ENCODE measurements at places on chromosomes 11 and 22.

- no peak for DNase-seq
Measured at GRCh38 chr22:20147237-20147988, 3.4 kb downstream of the CCDC188 start.

DNA sequence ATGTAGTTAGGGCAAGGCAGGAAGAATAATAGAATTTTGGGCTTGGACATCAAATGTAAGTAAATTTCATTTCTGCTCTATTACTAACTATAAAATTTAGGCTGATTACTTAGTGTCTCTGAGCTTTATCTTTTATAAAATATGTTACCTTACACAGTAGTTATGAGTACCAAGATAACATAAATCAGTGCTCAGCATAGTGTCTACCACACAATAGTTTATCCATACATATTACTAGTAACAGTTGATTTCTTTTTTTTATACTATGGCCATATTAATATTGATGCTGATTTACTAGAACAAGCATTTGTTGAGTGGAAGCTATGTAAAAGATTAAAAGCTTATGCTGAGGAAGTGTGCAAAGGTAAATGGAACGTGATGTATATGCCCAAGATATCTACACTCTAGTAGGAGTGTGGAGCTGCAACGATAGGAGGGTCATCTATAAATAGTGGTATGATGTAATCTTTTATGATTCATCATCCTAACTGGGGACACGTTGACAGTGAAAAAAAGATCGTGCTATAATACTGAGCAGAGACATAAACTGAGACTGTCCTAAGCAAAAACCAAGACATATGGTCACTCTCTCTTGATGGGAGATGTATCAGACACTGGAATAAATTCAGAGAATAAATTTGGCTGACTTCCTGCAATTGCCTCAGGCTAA, 8.7 kb upstream of the SLC5A12 start:
- no peak for DNase-seq

- DNase-seq: no peak
Measured at GRCh38 chr22:41003066-41003465, 51.9 kb downstream of the RBX1 start.

DNA sequence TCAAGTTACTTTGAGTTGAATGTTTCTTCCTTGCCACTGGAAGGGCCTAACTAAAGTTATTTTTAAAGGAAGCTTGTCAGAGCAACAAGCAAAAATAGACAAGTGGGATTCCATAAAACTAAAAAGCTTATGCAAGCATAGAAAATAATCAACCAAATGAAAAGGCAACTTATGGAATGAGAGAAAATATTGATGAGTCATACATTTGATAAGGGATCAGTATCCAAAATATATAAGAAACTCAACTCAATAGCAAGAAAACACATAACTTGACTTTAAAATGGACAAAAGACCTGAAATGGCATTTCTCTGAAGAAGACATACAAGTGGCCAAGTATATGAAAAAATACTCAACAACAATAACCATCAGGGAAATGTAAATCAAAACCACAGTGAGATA, 264.5 kb upstream of the UBASH3B start:
- DNase-seq: no peak

GRCh38 chr11:5603326-5603725, 6.9 kb downstream of the TRIM6 start:
- DNase-seq: no peak

DNA sequence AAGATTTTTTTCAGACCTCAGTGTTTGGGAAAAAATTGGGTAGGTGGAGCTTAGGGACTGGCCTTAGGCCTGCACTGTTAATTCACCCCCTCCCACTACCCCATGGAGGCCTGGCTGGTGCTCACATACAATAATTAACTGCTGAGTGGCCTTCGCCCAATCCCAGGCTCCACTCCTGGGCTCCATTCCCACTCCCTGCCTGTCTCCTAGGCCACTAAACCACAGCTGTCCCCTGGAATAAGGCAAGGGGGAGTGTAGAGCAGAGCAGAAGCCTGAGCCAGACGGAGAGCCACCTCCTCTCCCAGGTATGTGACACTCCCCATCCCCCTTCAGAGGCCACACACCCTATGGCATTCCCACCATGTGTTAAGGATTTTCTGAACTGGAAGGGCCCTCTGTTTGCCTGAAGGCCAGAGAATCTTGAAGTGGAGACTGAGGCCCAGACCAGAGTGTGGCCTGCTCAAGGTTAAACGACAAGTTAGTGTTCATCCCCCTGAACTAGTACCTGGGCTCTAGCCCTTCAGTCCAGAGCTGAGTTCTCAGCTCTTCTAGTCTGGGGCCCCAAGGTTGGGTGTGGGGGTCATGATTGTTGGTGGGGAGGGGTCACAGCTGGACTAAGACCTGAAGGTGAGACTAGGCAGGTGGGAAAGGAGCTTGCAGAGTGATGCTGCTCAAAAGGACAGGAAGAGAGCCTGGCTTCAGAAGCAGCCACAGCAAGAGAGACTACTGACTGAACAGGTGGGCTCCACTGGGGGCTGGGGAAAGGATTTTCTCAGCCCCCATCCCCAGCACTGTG, 2.3 kb upstream of the FOLR1 start:
- no peak for DNase-seq

DNA sequence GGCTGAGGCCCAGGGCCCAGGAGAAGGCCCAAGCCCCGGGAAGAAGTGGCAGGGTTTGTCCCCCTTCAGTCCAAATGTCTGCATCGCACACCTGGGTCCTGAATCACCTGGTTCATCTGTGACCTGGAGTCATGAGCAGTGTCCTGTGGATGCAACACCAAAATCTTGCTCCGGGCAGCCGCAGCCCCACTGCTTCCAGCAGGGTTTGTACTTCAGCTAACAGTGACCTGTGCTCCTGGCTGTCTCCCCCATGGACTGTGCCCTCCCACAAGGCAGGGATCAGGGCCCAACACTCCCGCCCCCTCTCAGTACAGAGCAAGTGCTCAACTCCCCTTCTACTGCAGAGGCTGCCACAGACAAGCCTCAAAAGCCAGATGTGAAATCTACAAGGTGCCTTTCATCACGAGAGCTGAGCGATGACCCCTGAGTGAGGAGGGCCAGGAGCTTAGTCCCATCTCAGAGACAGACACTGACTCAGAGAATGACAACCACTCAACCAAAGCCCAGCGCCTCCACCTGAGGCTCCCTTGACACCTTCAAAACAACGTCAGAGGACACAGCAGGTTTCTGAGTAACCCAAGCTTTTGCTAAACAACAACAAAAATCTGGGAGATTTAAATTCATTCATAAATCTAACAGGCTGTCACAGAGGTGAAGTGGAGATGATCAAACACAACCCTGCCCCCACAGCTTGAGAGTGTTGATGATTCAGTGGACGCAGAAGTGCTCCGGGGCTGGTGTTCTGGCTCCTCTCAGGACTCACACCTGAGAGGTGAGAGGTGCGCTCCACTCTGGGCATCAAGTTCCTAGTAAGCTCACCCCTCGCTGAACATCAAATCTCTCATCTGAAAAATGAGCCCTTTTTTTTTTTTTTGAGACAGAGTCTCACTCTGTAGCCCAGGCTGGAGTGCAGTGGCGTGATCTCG, 3.4 kb downstream of the KIAA0930 start:
- DNase-seq: no peak

DNA sequence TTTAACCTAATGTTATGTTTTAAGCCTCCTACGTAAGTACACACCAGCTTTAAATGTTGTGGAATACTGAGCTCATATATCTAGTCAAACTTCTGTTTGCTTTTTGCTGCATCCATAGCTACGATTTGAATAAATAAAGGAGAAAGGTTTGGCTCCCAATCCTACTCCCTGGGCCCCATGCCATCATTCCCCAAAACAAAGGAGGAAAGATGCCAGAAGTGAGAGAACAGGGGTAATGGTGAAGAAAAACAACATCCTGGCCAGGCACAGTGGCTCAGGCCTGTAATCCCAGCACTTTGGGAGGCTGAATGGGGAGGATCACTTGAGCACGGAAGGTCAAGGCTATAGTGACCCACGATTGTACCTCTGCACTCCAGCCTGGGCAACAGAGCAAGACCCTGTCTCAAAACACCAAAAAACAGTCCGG, 26.5 kb downstream of the SCGB1A1 start:
- no peak for DNase-seq

DNA sequence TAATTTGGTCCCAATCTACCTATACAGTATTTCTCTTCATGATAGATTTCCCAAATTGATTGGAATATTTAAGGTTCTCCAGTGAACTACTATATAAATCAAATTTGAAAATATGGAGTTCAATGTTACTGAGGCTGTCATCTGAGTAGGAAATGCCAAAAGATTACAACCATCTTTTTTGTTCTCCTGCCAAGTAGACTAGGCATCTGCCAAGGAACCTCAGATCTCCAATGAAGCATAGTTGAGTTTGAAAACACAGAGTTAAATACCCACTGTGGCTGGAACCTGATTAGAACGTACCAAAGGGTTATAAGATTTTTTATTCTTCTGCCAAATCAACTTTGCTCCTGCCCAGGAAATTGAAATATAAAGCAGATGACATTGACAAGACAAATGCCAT, 330.9 kb downstream of the CNTN5 start:
- DNase-seq: no peak

DNA sequence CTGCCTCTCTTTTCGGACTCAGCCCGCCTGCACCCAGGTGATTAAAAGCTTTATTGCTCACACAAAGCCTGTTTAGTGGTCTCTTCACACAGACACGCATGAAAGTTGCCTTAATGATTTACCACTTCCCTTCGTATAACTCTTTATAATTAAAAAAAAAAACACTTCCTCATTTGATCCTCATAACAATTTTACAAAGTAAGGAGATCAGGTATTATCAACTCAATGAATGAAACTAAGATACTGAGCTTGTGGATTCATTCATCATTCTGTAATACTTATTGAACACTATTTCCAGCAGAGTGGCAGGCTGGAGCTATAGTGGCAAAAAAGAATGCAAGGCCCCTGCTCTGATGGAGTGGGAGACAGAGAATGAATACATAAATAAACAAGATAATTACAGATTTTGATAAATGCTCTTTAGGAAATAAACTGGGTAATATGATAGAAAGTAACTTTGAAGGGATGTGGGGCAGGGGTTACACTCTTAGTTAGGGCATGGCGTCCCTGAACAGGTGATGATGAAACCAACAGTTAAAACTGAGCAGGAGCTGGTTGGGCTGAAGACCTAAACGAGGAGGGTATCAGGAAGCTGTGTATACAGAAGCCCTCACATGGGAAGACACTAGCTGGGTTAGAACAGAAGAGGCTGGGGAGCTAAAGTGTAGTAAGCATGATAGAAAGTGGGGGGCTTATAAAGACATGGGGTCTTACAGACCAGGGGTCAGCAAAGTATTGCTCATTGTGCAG, 5.4 kb upstream of the CRTAM start:
- no peak for DNase-seq

GRCh38 chr22:49566693-49567092, 261.0 kb downstream of the BRD1 start:
- DNase-seq: no peak

GRCh38 chr11:94924612-94925011, 48.7 kb downstream of the CWC15 start:
- no peak for DNase-seq

- no peak for DNase-seq
Measured at GRCh38 chr11:129888451-129888850, 6.9 kb downstream of the NFRKB start.

- DNase-seq: no peak
Measured at GRCh38 chr11:67632982-67633755, 3.4 kb upstream of the NUDT8 start.

DNA sequence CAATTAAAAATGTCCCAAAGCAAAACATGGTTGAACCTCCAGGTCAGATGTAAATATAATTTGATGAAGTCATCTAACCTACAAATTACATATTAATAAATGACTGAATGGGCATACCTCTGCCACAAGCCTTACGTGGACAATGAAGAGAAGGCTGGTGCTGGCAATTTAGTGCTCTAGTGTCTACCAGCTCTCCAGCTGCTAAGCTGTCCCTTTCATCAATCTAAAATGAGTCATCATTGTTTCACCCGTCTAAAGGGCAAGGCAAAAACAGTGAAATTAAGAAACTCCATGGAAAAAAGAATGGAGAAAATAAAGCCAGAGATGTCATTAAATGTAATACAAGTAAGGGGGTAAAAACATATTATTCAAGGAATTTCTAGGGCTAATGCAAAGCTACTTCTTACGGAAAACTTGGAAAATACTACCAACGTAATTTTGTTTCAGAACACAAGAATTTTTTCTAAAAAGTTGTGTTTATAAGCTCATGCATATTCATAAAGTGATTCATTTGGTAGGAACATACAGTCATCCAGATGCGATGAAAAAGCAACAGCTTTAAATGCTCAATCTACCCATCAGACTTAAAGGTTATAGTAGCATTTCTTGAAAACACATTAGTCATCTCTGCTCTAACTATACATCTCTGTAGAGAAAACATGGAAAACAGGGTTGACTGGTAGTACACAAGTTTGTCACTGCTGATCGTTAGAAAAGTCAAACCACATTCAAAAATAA, 71.5 kb downstream of the SIK3 start:
- DNase-seq: peak; percentile 56

GRCh38 chr11:17978553-17979287, 34.1 kb downstream of the SERGEF start:
- DNase-seq: no peak

GRCh38 chr11:82832983-82833382, 67.2 kb downstream of the PRCP start:
- no peak for DNase-seq

DNA sequence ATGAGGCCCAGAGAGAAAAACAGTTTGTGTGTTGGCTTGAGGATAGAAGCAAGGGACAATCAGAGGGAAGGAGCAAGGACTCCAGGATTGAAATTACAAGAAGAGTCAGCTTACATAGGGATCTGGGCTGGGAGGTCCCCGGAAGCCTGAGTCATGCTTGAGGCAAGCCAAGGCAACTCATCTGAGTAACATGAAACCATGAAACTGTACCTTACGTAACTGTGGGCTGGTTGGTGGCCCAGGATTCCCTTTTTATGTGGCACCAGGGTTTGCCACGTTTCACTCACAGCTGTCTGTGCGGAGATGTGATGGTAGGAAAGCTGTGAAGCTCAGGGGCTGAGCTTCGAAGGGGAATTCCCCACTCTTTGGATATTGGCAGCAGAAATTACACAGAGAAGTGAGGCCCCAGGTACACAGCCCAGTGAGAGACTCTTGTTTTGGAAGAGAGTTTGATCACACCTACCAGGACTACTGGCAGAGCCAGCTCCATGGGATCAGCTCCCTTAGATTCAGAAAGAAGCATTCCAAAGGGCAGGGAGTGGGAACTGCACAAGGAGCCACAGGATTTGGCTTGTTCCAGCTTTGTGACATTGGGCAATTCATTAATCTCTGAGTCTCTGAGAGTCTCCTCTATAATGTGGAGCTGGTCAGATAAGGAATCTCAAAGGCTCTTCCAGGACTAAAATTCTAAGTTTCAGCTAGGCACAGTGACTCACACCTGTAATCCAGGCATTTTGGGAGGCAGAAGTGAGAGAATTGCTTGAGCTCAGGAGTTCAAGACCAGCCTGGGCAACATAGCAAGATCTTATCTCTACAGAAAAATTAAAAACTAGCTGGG, 7.8 kb downstream of the SLC5A1 start:
- DNase-seq: peak; percentile 81

- DNase-seq: no peak
Measured at GRCh38 chr11:2390725-2391151, 9.8 kb upstream of the TSSC4 start.

- DNase-seq: no peak
Measured at GRCh38 chr11:10414659-10415058, 40.4 kb upstream of the AMPD3 start.
